ENCODE measurements at places on chromosomes 4 and X.

DNA sequence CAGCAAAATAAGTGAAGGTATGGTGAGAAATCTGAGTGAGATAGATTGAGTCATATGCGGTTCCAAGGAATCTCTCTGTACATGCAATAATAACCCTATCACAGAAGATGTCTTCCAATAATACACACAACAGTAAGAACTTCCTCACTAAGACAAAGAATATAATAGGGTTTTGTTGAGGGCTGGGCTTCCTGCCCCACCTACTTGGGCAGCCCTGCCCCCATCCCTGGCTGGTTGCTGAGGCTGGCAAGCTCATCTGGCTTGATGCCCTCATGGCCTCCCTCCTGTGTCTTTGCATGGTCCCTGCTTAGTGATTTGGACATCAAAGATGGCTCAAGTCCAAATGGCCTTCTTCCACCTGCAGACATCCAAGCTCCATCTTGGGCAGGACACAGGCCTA, 2.7 kb downstream of the GEMIN8 start:
- DNase-seq = no peak

DNA sequence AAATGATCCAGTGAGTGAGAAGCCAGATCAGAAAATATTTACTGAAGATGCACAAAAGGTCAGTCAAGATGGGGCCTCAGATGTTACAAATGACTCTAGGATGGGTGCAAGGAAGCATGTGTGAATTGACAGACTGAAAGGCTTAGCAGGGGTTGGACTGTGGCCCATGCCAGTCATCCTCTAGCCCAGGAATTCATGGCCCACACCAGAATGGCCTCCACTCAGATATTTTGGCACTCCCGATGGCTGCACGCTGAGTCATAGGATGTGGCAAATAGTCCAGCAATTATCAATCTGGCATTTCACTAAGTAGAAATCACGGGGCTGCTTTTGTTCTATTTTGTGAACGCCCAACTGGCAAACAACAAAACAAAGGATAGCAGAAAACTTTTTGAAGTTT, 406.5 kb downstream of the IQCM start:
- peak; percentile 17 for DNase-seq

DNA sequence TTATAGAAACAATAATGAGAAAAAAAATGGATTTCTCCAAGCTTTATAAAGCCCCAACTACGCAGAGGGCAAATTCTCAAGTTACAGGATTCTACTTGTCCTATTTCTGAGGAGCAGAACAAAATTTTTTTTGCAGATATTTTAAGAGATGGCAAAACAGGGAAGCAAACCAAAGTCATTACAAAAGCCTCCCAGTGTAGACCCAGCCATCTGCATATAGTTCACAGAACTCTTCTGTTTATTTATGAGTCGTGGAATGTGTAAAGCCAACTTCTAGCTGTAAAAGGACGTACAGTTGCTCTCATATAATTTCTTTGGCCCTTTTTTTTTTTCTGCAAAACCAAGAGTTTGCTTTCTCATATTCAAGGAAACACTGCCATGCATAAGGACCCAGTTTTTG, 120.4 kb downstream of the PCDH7 start:
- DNase-seq = no peak

DNA sequence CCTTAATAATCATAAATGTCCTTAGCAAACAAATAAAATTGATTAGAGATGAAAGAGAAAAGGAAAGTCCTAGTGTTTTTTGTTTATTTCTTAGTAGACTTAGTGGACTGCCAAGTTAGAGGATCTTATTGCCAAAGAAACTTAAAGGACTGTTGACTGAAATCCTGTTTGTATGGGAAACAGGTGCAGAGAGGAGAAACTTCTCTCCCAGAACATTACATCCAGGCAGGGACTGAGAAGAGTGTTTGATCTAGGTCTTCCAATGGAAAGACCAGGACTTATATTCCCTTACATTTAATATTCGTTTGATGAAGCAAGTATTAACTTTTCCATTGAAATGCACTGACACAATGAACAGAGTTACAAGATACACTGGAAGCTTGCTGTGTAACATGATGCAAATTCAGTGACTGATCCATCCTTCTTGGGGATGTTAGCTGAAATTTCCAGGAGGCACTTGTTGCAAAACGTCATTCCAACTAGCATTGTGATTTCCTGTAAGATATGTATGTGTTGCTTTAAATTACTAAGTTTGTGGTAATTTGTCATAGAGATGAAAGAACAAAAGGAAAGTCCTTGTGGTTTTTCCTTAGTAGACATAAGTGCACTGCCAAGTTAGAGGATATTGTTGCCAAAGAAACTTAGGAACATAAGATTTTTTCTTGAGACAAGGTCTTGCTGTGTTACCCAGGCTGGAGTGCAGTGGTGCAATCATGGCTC, 505.6 kb downstream of the STIM2 start:
- DNase-seq = no peak

DNA sequence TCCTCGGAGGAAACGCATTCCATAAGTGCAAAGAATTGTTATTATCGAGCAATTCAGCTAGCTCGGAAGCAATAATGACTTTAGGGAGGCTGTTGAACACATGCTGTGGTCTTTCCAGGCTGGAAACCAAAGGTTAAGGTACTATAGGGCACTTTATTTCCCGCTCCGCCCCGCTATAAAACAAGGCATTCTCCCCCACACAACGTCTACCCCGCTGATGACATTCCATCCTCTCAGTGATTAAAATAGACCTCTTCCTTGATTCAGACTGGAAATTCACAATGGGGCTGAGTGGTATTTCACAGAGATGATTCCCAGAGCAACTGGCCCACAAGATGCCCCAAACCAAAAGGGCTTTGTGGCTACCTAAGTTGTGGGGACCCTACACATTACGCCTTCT, 196.4 kb downstream of the STIM2 start:
- DNase-seq = no peak

GRCh38 chrX:17703201-17703600, 34.1 kb upstream of the SCML1 start:
- no peak for DNase-seq

- no peak for DNase-seq
These were observed 189.8 kb upstream of the ANK2 start for GRCh38 chr4:112859456-112860184.

DNA sequence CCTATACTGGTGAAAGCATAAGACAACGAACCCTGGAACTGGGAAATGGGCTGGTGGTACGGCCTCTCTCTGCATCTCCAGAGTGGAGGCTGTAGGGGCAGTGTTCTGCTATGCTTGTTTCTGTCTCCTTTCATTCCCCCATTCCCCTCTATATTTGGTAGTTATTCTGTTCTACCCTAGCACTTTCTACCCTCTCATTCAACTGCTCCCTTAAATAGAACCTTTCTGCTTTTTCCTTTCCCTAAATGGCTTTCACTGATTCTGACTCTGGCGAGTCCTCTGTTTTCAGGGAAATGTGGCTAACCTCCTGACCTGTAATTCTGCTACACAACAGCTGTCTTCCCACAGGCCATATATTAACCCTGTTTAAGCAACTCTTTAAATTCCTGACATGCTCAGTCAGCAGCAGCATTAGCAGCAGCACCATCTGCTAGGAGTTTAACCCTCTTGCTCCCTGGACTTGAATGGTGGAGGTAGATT, 94.2 kb downstream of the CXCL13 start:
- DNase-seq = peak; percentile 67

DNA sequence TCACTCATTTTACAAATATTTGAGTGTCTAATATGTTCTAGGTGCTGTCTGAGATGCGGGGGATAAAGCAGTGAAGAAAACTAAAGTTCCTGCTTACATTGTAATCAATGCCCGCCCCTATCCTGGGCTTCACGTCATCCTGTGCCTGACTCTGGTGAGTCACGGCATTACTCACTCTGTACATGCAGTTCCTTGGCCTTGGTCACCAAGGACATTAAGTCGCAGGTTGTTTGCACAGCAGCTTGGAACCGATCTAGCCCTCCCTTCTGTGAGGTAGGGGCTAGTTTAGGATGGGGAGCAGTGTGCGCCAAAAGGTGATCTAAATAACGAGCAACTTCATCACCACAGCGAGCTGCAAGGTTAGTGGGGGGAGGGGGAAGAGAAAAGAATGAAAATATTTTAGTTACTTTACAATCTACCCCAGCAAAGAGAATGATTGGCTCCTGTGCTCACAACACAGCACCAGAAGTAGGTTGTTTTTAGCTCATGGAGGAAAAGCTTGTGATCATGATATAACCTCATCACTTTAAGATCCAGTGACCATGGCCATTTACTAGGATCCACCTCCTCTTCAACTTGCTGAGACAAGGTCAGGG, 48.0 kb upstream of the HDAC8 start:
- DNase-seq = no peak

- no peak for DNase-seq
These were observed 56.6 kb downstream of the AREG start for GRCh38 chr4:74501579-74501978.

DNA sequence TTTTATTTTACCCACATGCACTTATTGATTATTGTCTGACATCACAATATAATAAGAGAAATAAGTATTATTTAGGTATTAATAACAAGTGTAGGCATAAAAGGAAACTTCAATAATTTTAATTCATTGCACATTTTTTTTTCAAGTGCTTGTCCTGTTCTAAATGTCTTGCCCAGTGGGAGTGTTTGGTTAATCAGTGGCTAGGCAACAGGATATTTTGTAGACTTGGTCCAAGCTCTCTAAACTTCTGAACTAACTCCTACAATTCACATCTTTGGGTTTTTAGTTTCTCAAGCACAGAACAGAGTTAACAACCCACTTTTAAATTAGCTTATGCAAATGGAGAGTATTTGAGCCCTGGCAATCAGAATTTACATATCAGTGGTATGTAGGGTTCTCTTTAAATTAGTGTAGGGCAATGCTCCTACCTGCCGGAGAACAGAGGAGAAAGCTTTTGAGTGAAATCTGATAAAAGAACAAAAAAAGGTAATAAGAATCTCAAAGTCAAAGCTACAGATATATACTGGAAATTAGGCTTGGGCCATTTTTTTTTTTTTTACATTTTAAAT, 353.5 kb downstream of the ADGRL3 start:
- no peak for DNase-seq

- peak; percentile 33 for DNase-seq
These were observed 155.0 kb upstream of the MAP3K15 start for GRCh38 chrX:19670321-19670750.

GRCh38 chr4:42460043-42460442, 62.8 kb downstream of the SHISA3 start:
- no peak for DNase-seq

DNA sequence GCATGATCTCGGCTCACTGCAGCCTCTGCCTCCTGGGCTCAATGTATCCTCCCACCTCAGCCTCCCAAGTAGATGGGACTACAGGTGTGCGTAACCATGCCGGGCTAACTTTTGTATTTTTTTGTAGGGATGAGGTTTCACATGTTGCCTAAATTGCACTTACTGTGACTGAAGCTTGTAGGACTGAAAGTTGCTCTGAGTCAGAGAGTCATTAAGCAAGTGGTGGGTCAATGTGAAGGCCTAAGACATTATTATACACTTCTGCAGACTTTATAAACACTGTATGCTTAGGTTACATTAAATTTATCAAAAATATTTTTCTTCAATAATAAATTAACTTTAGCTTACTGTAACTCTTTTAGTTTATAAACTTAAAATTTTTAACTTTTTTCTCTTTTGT, 170.2 kb downstream of the FAT4 start:
- no peak for DNase-seq

- no peak for DNase-seq
These were observed 141.1 kb upstream of the KIT start for GRCh38 chr4:54516556-54517215.

DNA sequence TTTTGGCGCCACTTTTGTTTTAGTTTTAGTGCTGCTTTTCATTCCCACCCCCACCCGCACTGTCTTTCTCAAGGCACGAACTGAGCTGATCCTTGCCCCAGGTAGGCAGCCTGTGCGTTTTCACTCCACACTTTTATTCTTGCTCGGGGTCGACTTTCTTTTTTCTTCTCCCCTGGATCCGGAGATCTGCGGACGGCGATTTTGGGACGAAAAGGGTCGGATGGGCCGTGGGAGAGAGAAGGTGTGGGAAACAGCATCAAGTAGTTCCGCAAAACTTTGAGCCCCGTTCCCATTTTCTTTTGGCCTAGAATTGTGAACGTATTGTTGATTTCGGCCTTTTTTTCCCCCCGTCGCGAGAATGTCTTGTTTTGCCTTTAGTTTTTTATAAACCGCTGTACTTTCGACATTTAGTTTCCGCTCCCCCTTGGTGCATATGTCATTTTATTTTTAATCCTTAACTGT, 531 bp downstream of the STAG2 start:
- no peak for DNase-seq

GRCh38 chr4:42310806-42311205, 86.5 kb upstream of the SHISA3 start:
- DNase-seq = no peak

GRCh38 chr4:82801910-82802521, 3.4 kb upstream of the SCD5 start:
- peak; percentile 49 for DNase-seq

DNA sequence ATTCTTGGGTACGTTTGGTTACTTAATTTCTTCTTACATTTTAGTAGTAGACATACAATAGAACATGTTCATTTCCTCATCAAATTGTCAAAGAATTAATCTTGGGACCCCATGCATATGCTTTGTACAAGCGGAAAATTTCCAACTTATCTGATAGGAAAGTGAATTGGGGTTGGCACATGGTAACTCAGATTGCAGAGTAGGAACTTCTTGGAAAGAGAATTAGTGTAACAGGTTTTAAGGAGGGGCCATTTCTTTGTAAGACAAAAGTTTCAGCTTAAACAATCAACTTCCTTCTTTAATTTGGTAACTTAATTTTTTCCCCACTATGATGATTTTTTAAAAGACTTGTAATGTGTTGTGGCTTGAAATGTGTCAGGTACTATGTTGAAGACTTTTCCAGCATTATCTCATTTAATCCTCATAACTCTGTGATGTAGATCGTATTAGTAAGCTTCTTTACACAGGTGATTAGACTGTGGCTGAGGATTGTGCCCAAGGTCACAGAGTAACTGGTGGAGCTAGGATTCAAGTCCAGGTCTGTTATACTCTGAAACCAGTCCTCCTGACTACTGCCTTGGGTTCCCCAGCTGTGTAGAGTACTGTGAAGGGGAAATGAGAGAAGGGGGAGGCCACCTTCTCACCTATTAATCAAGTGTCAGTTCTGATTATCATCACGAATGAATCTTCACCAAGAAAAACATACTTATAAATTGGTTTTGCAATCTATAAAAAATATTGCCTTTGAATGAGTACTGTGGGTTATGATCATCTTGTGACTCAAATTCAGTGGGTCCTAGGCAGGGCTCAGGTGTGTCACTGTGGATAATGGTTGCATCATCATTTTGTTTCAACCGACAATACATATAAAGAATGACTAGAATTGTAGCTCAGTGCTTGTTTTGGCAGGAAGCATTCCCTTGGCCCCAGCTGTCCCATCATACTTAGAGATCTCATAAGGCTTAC, 4.3 kb downstream of the GK start:
- DNase-seq = no peak

- no peak for DNase-seq
These were observed 150.3 kb downstream of the GPAT3 start for GRCh38 chr4:83686166-83686565.
